ENCODE measurements at places on chromosomes 2 and 18.

GRCh38 chr2:758073-758820, 81.0 kb upstream of the TMEM18 start:
- no peak for DNase-seq

DNA sequence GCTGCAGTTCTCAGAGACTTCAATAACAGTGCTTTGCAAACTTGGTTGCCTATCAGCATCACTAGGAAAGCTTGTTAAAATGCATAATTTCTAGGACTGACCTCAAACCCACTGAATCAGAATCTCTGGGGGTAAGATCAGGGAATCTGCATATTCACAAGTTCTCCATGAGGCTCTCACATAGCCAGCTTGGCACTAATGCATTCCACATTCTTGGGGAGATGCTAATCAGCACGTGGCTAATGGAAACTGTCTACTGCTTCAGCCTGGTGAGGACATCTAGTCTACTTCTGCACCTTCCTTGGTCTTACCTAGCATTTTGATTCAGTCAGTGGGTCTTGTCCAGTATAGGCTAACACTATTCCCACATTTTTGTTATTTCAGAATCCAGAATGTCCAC, 56.3 kb downstream of the RBKS start:
- no peak for DNase-seq

DNA sequence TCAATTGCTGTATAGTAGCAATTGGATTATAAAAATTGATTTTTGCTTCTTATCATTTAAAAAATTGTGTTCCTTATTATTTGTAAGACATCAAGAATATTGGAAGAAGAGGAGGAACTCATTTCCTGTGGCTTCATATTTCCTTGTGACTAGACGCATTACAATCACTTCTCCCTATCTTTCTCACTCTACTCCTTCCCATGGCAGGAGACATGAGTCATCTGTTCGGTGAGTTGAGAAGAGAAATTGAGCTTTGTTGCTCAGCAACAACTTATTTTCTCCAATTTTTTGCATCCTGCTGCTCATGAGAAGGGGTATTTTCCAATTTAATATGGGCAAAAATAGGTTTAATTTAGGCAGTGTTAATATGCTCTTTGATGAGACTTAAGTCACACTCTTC, 1783.9 kb downstream of the SUCLG1 start:
- DNase-seq = no peak

DNA sequence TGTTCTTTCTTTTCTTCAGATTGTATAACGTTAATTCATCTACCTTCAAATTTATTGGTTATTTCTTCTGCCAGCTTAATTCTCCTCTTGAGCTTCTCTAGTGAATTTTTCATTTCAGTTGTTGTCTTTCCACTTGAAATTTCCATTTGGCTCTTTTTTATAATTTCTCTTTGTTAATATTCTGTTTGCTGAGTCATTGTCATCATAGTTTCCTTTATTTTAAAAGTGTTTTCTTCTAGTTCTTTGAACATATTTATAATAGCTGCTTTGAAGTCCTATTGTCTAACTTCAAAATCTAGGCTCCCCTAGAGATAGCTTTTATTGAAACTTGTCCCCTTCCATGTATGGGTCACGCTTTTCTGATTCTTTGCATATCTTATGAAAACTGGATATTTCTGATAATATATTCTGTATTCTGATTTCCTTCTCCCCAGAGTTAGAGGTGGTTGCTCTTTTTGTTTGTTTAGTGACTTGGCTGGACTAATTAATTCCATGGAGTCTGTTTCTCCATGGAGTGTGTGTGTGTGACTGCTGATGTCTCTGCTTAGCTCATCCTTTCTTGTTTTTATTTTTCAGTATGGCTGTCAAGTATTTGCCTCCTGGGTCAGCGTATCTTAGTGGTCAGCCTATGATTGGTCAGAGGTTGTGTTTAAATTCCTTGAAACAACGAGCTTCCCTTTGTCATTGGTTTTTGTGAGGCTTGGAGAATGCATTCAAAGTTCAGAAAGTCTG, 47.6 kb downstream of the DIS3L2 start:
- DNase-seq = no peak

- DNase-seq = no peak
Observed at GRCh38 chr2:164644036-164644700, 22.9 kb upstream of the GRB14 start.

GRCh38 chr2:230447036-230447435, 31.0 kb downstream of the SP100 start:
- no peak for DNase-seq

DNA sequence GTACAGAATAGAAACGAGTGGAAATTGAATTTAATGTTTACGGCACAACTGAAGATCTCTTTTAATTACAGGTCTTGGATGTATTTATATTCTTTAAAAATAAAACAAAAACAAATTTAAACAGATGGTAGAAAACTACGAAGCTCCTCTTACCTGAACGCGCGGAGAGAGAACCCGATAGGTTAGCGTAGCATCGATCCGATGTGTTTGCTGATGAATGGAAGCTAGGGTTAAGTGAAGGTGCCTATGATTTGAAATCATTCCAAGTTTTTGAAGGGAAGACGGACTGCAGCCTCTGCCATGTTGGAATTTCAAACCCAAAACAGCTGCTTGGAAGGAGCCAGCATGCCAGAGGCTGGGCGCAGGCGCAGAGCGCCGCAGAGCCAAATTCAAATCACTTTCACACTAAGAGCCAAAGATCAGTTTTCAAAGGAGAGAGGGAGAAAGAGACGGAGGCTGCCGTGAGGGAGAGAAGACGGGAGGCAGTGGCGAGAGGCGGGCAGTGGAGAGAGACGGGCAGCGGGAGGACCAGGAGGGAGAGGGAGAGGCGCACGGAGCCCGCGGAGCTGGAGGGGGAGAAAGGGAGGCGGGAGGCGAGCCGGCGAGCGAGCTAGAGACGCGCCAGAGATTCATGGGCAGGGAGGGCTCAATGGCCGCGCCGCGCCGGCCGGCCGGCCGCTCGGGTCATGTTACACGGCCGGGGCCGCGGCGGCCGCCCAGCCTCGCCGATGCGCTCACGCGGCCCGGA, at the start of gene FIGN:
Gene FIGN, minus strand, starts transcription at position 324 of the 748 bp plus-strand sequence. CDS start 1,081 bp downstream, outside the sequence.
- DNase-seq = no peak

DNA sequence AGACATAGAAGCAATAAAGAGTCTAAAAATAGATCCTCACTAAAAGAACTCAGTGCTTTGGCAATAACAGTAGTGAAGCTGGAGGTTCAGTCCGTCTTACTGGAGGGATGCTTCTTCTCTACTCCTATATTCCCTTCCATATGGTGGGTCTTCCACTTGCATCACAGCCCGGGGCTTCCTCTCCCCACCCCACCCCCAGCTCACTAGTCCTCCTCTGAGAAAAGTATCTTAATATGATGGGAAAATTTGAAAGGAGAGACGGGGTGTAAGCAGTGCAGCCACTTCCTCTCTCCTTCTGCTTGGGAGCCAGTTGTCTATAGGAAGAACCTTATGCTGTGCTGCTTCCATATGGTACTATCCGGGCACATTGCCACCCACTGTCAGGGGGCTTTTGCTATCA, 57.2 kb upstream of the SPOPL start:
- no peak for DNase-seq

GRCh38 chr2:128808462-128809258, 490.0 kb upstream of the HS6ST1 start:
- no peak for DNase-seq

DNA sequence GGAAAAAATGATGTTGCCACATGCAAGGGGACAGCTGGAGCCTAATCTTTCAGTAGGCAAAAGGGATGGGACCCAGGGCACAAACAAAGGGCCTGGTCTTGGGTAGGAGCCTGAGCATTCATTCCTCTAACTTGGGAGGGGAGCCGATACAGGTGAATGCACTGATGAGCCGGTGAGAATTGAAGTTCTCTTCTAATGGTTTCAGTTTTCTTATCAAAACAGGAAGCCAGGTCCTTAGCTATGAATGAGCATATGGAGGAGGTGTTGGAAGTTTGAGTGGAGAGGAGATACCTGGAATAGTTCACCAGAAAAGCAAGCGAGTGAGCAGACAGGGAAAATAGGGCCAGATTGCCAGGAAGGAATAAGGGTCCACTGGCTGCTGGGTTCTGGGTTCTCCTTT, 10.1 kb downstream of the DPP4 start:
- no peak for DNase-seq

DNA sequence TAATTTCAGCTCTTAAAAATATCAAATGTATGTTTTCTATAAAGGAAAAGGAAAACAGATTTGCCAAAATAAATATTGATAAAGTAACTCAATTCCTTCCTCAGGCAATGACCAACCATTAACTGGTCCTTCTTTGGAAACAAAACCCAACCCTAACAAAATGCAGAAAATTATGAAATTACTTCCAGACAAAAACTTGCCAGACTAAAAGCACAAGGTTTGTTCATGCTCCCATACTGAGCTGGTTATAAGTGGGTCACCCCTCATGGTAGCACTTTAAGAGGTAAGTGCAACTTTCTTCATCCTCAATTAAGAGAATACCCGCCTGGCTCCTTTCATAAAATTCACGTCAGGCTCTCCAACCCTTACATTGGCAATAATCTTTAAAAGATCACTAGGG, 31.1 kb upstream of the TTC32 start:
- DNase-seq = no peak

DNA sequence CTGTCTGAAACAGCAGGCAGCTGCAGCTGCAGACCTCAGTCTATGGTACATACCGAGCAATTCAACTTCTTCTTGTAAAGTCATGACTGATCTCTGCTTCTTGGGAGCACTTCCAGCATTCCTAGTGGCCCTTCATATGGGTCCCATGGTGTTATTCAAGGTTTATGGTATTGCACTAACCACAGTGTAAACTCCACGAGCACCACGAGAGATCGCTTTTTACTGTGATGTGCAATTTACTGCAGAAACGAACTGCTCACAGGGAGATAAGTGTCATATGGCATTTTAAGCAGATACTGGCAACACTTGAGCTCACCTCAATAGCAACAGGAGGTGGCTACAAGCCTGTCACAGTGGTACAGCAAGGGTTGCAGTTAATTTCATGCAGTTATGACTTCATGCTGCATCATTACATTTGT, 38.6 kb upstream of the SH3BP4 start:
- no peak for DNase-seq

DNA sequence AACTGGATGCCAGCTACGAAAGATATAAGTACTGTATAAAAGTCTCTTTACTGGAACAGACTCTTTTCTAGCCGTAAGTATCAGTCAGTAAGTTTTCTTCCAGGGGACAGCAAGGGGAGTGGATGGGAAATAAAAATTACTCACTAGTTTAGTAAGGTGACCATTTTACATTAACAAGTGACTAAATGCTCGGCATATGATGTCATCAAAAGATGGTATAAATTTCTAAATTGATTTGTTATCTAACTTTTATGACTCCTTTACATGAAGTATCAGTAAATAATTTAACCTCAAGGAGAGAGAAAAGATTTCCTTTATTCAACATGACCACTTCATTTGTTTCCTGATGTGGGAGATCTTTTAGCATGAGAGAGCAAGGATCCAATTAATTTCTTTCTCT, 859.0 kb upstream of the LRRTM1 start:
- no peak for DNase-seq

DNA sequence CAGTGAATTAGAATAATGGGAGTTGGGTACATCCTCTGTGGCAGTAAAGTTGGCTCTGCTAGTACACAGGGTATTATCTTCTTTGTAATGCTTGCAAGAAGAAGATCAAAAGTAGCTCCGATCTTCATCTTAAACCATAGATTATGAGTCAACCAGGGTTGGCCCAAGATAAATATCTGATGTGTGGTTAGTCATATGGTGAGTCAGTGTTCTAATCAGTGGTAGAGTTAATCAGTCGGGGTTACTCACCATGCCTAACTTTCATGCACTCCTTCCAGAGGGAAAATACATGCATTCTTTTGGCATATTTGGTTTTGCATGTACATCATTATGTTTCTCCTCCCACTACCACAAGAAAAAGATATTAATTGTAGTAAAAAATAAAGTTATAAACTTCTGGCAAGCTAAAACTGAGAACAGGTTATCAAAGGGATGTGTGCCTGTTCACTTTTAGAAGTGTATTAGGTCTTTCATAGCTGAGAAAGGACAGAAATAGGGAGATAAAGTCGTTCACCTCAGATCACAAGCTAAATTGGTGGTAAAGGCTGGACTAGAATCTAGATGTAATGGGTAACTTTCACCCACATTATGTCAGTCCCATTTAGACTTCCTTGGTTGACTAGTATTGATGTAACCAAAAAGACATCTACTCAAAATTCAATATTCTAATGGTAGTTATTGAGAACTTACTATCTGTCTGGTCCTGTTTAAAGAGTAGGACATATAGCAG, 684.4 kb downstream of the IRS1 start:
- no peak for DNase-seq

GRCh38 chr2:200929334-200930249, 33.9 kb downstream of the ORC2 start:
- DNase-seq = no peak

GRCh38 chr18:62629031-62629430, 86.3 kb upstream of the PHLPP1 start:
- no peak for DNase-seq

GRCh38 chr2:152425765-152426727, 91.1 kb downstream of the FMNL2 start:
- DNase-seq = no peak

DNA sequence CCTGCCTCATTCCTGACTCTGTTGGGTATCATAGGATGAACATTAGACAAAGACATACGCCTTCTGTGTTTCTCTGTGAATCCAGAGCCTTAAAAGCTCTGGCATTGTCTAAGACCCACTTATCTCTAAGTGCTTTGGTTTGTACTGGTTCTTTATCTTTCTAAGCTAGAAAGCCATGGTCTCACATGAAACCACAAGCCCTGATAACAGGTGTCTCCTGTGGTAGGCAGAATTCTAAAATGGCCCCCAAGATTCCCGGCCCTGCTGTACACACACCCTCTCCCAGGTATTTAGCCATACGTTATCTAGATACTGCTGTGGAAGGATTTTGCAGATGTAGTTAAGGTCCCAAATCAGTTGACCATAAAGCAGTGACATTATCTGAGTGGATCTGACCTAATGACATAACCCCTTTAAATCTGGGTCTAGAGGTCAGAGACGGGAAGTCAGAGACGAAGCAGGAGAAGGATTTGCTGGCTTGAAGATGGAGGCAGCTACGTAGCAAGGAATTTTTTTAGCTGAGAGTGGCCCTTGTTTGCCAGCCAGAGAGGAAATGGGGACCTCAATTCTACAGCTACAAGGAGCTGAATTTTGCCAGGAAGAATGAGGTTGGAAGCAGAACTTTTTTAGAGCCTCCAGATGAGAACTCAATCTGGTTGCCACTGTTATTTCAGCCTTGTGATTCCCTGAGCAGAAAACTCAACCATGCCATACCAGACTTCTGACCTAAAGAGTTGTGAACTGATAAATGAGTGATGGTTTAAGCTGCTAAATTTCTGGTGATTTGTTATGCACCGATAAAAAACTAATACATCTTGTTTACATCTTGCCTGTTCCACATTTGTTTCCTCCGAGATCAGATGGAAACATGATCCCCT, 186.7 kb downstream of the CAMKMT start:
- no peak for DNase-seq

- no peak for DNase-seq
Observed at GRCh38 chr18:23263551-23264235, 128.4 kb downstream of the CABLES1 start.
